HCT116 (cell line): ENCODE measurements at places on chromosomes 5 and 9. TPM values are rescaled to one million over a fixed set of nuclear protein-coding genes. Genes with fewer than 3 reads are reported as not detected.

DNA sequence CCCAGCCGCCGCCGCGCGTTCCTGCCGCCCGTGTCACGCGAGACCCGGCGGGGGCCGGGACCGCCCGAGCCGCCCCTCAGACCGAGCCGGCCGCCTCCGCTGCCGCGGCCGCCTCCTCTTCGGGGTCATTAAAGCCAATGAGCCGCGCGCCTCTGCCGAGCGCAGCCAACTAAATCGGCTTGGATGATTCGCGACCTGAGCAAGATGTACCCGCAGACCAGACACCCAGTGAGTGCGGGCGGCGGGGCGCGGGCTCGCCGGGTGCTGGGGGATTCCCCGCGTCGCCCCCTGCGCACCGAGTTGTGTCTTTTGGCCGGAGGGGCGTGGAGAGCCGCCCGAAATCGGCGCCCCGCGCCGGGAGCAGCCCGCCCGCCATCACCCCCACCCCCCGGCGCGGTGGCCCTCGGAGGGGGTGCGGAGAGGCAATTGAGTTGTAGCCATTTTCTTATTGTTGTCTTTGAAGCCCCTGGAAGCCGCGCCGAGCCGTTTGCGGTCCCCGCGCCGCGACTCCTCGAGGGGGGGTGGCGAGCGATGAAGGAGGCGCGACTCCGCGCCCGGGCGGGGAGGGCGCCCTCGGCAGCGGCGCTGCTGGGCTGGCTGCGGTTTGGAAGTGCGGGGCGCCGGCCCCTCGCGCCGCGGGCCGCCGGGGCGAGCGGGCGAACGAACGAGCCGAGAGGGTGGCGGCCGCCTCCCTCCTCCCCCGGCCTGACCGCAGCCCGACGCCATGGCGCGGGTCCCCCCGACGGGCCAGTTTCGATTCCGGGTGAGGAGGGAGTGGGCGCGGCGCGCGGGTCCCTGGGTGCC is 1.0 kb downstream of the TLE4 start:
- H3K27ac ChIP-seq = no peak overlapping the region
- H3K27me3 ChIP-seq = no peaks in the 10 kb centered on the region
- no peaks in the 10 kb centered on the region for H3K4me1 ChIP-seq
- no peaks in the 10 kb centered on the region for H3K36me3 ChIP-seq

- H3K36me3 ChIP-seq = no peaks in the 10 kb centered on the region
- DNase-seq = no peak
- no peak overlapping the region for H3K27ac ChIP-seq
- H3K27me3 ChIP-seq = peaks cover 28% of the 10 kb centered on the region
- no peak overlapping the region for H3K4me3 ChIP-seq
Observed at GRCh38 chr9:116267021-116267420, 113.4 kb downstream of the PAPPA start.

DNA sequence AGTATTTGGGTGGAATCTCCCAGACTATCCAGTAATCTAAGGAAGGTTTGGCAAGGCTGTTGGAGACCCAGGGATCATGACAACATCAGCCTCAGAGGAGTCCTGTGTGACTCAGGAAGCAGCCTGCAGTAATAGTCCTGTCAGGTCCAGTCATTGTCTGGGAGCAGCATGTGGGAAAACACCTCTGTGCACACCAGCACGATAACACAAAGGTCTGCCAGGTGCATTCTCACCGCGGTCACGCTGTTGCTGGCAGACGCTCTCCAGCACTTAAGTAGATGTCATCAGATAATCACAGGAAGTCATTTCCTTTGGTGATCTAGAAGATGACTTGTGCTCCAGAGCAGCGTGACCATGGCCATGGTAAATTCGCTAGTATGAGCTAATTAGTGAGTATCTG is 99.2 kb upstream of the IQGAP2 start:
- DNase-seq = no peak
- no peak overlapping the region for H3K27ac ChIP-seq
- no peaks in the 10 kb centered on the region for H3K27me3 ChIP-seq
- no peaks in the 10 kb centered on the region for H3K36me3 ChIP-seq
- H3K4me1 ChIP-seq = no peaks in the 10 kb centered on the region
- H3K4me3 ChIP-seq = no peak overlapping the region

GRCh38 chr9:126081746-126082145 is 244.9 kb upstream of the MVB12B start:
- no peak for DNase-seq
- H3K4me3 ChIP-seq = no peak overlapping the region
- H3K27ac ChIP-seq = no peak overlapping the region

ORM2 gene
- 0.59 TPM for total RNA-seq

TEX48 gene
- total RNA-seq = not detected
